ENCODE measurements at places on chromosomes 4 and X. TPM values are rescaled to one million over a fixed set of nuclear protein-coding genes. Genes with fewer than 3 reads are reported as not detected.

The MAGEA4 gene
- not detected for total RNA-seq

The GRIA3 gene
- total RNA-seq = 5.2 TPM

The UGT8 gene
- total RNA-seq = 2.1 TPM

The DBET gene
- not detected for total RNA-seq

The SPANXC gene
- total RNA-seq = not detected

The SLC10A6 gene
- total RNA-seq = 0.52 TPM

The GIMD1 gene
- not detected for total RNA-seq

The TMEM156 gene
- total RNA-seq = under 0.01 TPM

The EPGN gene
- 0.52 TPM for total RNA-seq

The HELT gene
- not detected for total RNA-seq

The FATE1 gene
- total RNA-seq = 0.52 TPM

The IL1RAPL1 gene
- 3.7 TPM for total RNA-seq

The TENT5D gene
- not detected for total RNA-seq

The PFKFB1 gene
- total RNA-seq = not detected

The GABRG1 gene
- total RNA-seq = under 0.01 TPM

The RPA4 gene
- total RNA-seq = 2.6 TPM

The NPY1R gene
- total RNA-seq = 9.9 TPM

The TMEM33 gene
- total RNA-seq = 16.2 TPM

The TGIF2LX gene
- total RNA-seq = not detected

The DMRTC1 gene
- total RNA-seq = not detected

The ARHGAP4 gene
- 25.1 TPM for total RNA-seq

The DUSP21 gene
- total RNA-seq = not detected

The CXCL8 gene
- total RNA-seq = 1.0 TPM

The PARM1 gene
- total RNA-seq = 28.7 TPM

The CASP3 gene
- total RNA-seq = 29.7 TPM

The RNF4 gene
- total RNA-seq = 29.2 TPM

The MAGEB2 gene
- total RNA-seq = not detected

The MPP1 gene
- 45.9 TPM for total RNA-seq

The RHOXF2 gene
- total RNA-seq = not detected

The AMOT gene
- 30.8 TPM for total RNA-seq

The DCK gene
- 18.3 TPM for total RNA-seq

The CPZ gene
- 11.5 TPM for total RNA-seq

The GPM6B gene
- 18.8 TPM for total RNA-seq

The SPIN2A gene
- 3.7 TPM for total RNA-seq

The HNRNPDL gene
- 123 TPM for total RNA-seq

All from skeletal muscle tissue (tissue), 5 donors.